Smooth muscle cell of the umbilical artery (primary cell): ENCODE measurements at places on chromosomes 2 and 18. TPM values are rescaled to one million over a fixed set of nuclear protein-coding genes. Genes with fewer than 3 reads are reported as not detected.

Gene COLEC11
- total RNA-seq: 0.18 and 2.4 TPM in 2 replicates

Gene SETBP1
- total RNA-seq: 0.89 and 2.6 TPM in 2 replicates

Gene RGPD3
- 0.30 and 0.37 TPM in 2 replicates for total RNA-seq

Gene COL4A4
- total RNA-seq: under 0.01 and 0.28 TPM in 2 replicates

Gene RASGRP3
- total RNA-seq: 0.69 and 1.8 TPM in 2 replicates

Gene CIB4
- not detected in 2 replicates for total RNA-seq

Gene CERKL
- total RNA-seq: 0.18 TPM in 1 of 2 replicates, not detected in the other

Gene VWA3B
- 0.09 TPM in 1 of 2 replicates, not detected in the other for total RNA-seq

Gene DLGAP1
- not detected in 2 replicates for total RNA-seq

Gene TDRD15
- not detected in 2 replicates for total RNA-seq

Gene RAB1A
- 127 and 178 TPM in 2 replicates for total RNA-seq

Gene CD8A
- not detected in 2 replicates for total RNA-seq

Gene GEN1
- 9.2 and 14.5 TPM in 2 replicates for total RNA-seq

Gene OBSL1
- total RNA-seq: 43.1 and 51.8 TPM in 2 replicates

Gene TMEM178A
- 0.30 and 0.92 TPM in 2 replicates for total RNA-seq

Gene HK2
- total RNA-seq: 51.7 and 62.4 TPM in 2 replicates

Gene OSR1
- total RNA-seq: 1.2 and 1.8 TPM in 2 replicates
